ENCODE measurements at places on chromosomes 1 and 21.
A peak's percentile ranks its signal among the peaks of the same experiment; 100 is the strongest.

GRCh38 chr1:223776075-223776814 is 63.9 kb downstream of the CAPN2 start:
- DNase-seq = no peak

DNA sequence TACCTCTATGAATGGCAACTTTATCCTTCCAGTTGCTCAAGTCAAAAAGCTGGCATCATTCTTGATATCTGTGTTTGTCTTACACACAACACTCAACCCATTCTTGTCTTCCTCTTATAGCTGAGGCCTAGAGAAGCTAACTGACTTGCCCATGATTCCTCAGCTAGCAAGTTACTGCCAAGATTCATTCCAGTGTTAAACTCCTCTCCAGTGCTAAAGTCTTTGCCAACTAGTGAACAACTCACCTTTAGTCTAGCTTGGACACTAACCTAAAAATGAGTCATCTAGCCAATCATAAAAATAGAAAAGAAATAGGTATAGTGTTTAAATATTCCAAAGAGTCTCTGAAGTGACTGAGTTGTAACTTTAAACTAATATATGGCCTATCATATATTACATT is 45.6 kb upstream of the RGS2 start:
- no peak for DNase-seq

DNA sequence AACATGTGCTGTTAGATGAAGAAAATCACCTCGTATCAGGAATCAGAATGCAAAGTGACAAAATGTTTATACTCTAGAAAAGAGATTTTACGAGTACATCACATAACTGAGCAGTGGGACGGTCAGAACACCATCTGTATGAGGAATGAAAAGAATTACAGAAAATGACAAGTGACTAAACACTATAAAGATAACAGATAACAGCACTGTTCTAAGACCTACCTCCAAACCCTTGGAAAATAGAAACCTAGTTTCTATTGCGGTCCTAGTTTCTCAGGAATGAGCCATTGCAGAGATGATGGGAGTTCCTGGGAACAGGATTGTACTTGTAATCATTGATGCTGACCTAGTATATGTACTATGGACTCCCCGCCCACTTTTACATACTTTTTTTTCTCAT is 839.4 kb upstream of the ADAMTS5 start:
- no peak for DNase-seq

GRCh38 chr1:24620678-24621077 is 22.4 kb upstream of the SRRM1 start:
- peak; percentile 13 for DNase-seq

GRCh38 chr1:1622010-1622787 is 6.9 kb downstream of the MIB2 start:
- DNase-seq = no peak

GRCh38 chr1:9014475-9015375 is 11.5 kb downstream of the SLC2A7 start:
- no peak for DNase-seq

GRCh38 chr1:236465231-236465958 is 58.4 kb upstream of the LGALS8 start:
- DNase-seq = no peak

GRCh38 chr21:21286170-21286798 is 288.1 kb downstream of the NCAM2 start:
- DNase-seq = no peak

- no peak for DNase-seq
Measured at GRCh38 chr1:32377541-32378220, 15.3 kb downstream of the TSSK3 start.

- DNase-seq = no peak
Measured at GRCh38 chr1:183276386-183277080, 90.5 kb downstream of the LAMC2 start.

DNA sequence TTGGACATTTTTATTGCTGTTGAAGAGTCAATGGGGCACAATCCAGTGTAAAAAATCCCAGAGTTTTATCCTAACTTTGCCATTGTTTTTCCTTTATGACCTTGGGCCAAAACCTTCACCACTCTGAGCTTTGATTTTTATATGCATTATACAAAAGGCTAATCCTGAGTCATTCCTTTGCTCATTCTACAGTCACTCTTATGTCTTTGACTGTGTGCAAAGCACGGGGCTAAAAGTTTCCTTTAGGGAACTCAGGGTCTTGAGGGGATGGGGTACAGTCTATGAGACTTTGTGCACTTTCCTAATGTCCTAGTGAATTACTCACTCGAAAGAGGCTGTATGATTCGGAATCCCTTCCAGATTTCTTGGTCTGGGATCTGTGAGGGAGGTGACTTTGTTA is 543.2 kb upstream of the CAMK1G start:
- DNase-seq = no peak

Measured in vagina (tissue), 2 donors.